NCI-H187 treated with DMSO at 0.1 percent for 48 hours (cell line): ENCODE measurements at places on chromosomes 7 and 10.

- DNase-seq, result no peak
Measured at GRCh38 chr7:11191574-11192220, 218.0 kb downstream of the PHF14 start.

DNA sequence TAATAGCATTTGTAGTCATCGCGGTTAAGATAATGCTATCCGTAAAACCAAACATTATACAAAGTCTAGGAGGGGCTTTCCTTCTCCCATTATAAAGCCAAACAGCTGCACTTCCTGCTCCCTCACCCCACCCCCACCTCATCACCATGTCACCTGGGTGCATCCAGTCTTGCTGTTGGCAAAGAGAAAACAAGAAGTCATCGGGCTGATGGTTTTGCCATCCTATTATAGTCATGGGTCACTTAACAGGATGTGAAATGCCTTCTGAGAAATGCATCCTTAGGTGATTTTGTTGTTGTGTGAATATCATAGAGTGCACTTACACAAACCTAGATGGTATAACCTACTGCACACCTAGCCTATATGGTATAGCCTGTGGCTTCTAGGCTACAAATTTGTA lies 157.0 kb downstream of the BMPER start:
- DNase-seq, result no peak

- no peak for DNase-seq
Measured at GRCh38 chr10:63369711-63370110, 96.1 kb downstream of the JMJD1C start.

DNA sequence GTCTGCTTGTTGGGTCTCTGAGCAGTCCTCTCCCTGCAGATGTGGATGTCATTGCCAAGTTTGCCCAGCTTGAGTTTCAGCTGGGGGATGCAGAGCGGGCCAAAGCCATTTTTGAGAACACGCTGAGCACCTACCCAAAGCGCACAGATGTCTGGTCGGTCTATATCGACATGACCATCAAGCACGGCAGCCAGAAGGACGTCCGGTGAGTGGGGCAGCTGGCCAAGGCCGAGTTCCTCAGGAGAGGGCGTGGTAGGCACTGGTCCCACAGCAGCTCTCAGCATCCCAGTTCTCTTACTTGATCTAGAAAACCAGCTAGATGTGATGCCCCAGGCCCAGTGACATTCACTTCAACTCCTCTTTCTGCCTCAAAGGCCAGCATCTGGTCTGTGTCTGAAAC lies 7.7 kb downstream of the CALHM2 start:
- DNase-seq, result no peak

DNA sequence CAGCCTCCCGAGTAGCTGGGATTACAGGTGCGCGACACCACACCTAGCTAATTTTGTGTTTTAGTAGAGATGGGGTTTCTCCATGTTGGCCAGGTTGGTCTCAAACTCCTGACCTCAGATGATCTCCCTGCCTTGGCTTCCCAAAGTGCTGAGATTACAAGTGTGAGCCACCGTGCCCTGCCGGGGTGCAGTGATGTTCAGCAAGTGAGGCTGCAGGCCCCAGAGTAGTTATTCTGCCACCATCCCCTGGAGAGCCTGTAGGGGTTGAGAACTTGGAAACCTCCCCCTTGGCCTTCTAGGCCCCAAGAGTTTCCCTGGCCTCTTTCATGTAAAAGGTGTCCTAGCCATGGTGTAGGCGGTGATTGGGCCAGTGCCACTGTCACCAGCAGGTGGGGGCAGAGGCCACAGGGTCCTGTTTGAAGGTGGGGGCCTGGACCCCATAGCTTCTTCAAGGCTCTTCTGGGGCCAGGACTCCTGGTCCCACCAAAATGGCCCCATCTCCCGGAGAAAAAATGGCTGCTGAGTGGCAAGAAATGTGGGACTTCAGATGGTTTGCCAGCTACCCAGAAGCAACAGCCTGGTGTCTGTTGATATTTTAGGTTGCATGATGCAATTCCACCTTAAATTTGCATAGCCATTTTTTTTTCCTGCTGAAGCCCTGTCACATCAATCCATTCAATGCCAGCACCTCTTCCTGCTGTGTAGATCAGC lies 25.5 kb upstream of the INMT start:
- no peak for DNase-seq

GRCh38 chr7:70093205-70093904 lies 495.1 kb downstream of the AUTS2 start:
- DNase-seq, result no peak

- DNase-seq, result no peak
Measured at GRCh38 chr7:996079-996872, 13.3 kb downstream of the CYP2W1 start.

- no peak for DNase-seq
Measured at GRCh38 chr10:11594589-11595394, 16.7 kb downstream of the USP6NL start.

GRCh38 chr10:100579261-100580090 lies 43.7 kb downstream of the HIF1AN start:
- DNase-seq, result no peak

DNA sequence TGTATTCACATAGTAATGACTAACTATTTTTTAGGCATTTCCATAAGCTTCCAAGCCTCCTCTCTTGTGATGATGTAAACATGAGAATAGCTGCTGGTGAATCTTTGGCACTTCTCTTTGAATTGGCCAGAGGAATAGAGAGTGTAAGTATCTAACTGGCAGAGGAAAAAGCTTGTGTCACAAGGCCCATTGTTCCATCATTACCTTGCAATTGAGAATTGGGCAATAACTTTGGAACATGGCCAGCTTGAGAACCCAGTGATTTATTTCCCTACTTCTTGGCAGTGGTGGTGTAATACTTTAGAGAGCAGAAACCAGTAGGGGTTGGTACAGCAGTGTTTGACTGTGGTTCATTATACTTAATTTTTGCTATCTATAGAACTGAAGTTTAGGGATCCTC lies 12.0 kb downstream of the IFRD1 start:
- DNase-seq, result no peak

DNA sequence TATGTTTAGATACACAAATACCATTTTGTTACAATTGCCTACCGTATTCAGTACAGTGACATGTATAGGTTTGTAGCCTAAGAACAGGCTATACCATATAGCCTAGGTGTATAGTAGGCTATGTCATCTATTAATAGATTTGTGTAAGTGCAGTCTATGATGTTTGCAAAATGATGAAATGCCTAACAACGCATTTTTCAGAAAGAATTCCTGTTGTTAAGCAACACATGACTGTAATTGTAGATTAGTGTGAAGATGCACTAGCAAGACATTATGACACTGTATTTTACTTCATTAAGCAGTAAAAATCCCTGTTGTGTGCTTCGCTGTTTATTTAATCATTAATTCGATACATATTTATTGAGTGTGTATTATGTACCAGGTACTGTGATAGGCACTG lies 446.0 kb downstream of the SUGCT start:
- no peak for DNase-seq

DNA sequence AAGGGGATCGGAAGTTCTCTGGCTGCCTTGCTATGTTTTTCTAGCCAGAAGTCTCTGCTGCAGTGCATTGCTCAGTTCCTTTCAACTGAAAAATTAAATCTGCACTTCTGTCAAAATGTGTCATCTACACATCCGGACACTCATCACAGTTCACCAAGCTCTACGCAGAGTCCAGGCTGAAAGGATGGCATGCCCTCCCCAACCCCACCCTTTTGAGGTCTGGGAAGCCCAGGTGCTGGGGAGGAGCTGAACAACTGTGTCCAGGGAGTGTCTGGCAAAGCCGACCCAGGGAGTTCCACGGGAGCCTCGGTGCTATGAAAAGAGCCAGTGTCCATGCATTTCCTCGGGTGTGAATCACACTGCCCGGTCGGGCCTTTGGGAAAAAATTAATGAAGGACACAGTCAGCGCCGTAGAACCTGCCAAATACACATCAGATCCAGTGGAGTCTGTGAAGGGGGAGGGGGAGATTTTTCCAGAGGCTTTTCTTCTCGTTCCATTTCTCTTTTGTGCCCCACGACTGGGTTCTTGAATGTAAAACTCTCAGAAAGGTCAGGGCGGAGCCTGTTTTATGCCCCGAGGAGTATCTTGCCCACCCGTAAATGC lies 757 bp upstream of the PALS2 start:
- no peak for DNase-seq

DNA sequence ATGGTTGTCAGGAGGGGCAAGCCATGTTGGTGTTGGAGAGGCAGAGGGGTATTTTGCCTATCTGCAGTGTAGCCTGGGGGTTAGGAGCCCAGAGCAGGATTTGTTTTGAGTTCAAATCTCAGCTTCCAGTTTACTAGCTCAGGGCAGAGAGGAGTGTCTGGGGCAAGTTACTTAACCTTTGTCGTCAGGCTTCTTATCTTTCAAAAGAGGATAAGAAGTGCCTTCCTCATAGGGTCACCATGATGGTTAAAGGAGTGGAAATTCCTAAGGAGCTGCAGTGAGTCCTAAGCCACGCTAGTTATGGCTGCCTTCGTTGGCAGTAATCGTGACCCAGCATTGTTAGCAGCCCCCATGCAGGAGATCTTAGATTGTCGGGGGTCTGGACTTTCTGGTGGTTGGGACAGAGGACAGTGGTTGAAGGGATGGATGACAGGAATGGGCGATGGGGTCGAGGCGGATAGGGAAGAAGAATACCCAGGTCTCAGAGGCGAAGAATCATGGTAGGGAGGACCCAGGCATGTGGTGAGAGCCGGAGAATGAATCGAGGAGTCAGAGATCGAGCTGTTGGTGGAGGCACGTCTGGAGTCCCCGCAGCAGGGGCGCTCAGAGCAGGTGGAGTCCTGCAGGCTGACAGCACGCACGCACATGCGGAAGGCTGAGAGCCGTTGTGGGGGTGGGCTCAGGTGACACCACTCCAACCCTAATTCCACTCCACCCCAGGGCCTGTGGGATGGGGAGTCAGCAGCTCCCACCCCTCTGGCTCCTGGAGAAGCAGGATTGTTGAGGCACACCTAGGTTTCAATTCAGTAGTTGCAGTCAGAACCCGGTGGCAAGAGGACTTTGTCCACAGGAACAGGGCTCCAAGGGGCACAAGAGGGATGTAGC lies 11.6 kb downstream of the ADCK2 start:
- no peak for DNase-seq

DNA sequence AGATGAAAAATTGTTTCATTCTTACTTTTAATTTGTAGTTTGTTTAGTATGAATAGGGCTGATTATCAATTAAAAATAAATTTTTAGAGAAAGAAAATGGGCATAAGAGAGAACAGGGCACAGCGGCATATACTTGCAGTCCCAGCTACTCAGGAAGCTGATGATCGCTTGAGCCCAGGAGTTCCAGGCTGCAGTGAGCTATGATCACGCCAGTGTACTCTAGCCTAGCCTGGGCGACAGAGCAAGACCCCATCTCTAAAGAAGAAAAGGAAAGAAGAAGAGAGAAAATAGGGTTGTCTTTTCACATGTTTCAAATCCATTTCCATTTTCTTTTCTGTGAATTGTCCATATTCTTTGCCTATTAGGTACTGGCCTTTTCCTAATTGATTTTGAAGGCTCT lies 8.0 kb downstream of the SMURF1 start:
- DNase-seq, result no peak

- no peak for DNase-seq
Measured at GRCh38 chr7:81339946-81340345, 421.1 kb upstream of the SEMA3C start.

DNA sequence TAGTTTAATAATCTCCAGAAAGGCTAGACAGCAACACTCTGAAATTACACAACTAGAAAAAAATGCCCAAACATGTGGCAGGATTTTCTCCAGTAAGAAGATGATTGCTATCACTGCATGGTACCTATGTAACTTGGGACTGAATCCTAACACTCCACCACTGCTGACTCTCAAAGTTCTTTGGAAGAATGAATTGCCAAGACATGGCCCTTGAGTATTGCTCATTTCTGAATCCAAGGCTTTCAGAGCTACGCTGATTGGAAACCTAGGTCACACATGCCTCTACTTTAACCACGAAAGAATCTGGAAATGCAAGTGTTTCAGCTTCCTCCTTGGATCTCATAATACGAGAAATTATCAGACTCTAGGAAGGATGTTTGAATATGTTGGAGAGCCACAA lies 167.5 kb upstream of the CELF2 start:
- no peak for DNase-seq

GRCh38 chr7:151671514-151671913 lies 151.8 kb upstream of the RHEB start:
- no peak for DNase-seq

DNA sequence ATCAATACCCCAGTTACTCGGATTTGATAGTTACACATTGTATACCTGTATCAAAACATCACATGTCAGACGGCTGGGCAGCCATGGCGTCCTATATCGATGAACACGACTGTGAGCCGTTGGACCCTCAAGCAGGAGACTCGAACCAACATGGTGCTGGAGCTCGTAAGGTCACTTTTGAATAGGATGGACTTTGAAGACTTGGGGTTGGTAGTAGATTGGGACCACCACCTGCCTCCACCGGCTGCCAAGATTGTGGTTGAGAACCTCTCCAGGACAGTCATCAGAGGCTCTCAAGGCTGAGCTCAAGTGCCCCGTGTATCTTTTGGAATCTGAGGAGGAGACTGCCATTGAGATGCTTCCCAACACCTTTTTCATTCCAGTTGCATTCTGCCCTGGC lies 1.9 kb upstream of the RINT1 start:
- no peak for DNase-seq
